ENCODE measurements at places on chromosomes 3 and 15.

DNA sequence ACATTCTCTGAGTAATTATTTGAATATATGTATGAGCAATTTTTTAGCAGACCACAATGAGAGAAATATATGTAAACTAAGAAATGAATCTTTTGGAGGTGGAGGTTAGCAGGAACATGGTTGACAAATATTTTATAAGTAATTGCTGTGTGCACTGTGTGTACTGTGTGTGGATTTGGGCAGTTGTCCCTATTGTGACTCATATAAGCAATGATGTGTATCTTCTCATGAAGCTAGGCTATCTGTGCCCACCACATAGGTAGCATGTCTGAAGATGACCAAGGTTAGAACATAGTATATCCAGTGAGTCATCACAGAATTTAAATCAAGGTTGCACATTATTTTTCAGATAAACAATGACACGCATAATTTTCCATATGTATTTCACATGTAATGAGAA is 713.9 kb upstream of the GBE1 start:
- no peak for DNase-seq

GRCh38 chr15:98954411-98954810 is 53.2 kb downstream of the PGPEP1L start:
- no peak for DNase-seq

DNA sequence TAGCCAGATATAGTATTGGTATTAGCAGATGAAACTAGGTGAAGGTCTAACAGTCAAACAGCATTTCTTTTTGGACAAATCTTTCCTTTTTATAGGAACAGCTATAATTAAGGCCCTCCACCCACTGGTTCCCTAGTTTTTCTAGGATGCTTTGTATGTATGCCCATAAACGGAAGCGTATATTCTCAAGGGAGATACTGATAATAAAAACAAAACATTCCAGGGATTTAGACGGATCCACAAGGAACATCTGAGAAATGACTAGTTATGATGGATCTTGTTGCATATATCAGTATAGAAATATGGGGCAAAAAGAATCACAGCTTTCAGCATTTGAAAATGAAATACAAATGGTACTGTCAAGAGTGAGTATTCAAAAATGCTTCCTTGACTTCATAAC is 22.5 kb downstream of the LRRC28 start:
- DNase-seq, result no peak

- no peak for DNase-seq
Measured at GRCh38 chr15:65211482-65211982, 259 bp upstream of the CILP start.

- no peak for DNase-seq
Measured at GRCh38 chr3:19825193-19825592, 108.8 kb downstream of the EFHB start.

GRCh38 chr3:128021768-128022372 is 30.4 kb upstream of the SEC61A1 start:
- no peak for DNase-seq

DNA sequence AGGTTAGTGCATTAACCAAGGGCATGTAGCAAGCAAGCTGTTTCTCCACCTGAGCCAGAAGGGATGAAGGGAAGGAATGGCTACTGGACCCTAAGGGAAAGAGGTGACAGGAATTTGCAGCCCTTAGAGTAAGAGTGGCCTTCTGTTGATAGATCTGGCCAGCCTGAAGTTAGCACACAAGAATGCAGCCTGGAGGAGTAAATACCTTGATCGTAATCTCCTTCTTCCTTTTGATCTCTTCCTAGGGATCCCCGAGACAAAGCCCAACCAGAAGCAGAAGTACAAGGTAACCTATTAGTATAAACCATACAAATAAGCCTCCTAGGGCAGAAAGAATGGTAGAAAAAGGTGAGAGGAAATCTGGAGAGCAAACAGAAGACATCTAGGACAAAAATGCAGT is 134.6 kb downstream of the ATP8B4 start:
- no peak for DNase-seq

- DNase-seq, result no peak
Measured at GRCh38 chr3:52524258-52524751, 9.4 kb downstream of the NT5DC2 start.

DNA sequence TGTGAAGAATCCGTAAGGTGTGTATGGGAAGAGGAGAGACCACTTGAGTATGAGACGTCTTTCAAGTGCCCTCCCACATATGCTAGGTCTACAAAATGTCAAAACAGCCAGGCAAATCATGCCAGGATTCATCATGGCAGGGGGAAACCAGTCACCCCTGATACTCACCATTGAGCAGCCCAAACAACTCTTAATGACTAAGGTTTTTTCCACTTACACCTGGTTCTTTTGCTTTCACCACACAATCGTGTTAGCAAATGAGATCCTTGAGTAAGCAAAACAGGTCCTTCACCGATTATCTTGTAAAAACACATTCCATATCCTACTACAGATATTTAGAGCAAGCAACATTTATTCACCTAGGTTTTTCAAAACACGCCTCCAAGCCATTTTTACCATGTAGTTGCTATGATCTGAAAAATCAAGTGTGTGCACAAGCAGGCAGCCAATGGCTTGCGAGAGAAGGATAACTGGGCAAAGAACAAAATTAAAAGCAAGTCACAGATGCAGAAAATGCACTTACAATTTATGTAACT is 177.5 kb upstream of the LPP start:
- DNase-seq, result peak; percentile 66

DNA sequence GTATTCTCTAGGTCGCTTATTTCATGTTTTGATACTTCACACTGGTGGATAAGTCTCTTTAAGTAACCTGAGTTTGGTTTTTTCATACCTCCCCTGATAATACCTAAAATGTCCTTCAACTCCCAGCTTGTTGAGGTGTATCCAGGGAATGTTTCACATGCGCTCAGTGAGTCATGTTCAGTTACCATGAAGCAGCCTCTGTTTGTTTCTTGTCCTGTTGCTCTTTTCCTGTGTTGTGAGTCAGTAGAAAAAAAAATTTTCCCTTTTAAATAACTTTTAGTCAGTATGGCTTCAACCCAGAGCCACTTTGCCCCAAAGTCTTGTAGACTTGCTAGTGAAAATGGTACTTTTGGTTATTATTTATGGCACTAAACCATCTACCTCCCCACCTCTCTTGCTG is 278.4 kb upstream of the ZPLD1 start:
- DNase-seq, result no peak

GRCh38 chr15:76495487-76495886 is 158.9 kb downstream of the ISL2 start:
- DNase-seq, result no peak

DNA sequence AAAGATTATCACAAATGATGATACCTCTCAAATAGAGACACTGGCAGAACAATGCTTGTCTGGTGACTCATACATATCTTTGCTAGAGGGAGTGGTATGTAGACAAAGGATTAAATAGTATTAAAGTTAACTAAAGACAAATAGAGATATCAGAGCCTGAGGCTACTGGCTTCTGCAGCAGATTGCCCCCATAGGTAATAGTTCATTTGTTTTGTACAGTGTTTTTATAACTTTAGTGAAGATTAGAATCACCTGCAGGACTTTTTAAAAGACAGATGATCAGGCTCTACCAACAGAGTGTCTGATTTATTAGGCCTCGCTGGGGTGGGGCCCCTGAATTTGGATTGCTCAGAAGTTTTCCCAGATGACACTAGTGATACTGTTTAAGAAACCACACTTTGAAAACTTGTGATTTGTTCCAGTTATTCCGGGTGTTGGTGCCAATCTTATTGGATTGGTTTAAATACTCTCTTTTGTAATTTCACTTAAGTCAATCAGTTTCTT is 96.4 kb downstream of the NAALADL2 start:
- DNase-seq, result no peak

- DNase-seq, result no peak
Measured at GRCh38 chr3:160608870-160609269, 43.5 kb upstream of the KPNA4 start.

DNA sequence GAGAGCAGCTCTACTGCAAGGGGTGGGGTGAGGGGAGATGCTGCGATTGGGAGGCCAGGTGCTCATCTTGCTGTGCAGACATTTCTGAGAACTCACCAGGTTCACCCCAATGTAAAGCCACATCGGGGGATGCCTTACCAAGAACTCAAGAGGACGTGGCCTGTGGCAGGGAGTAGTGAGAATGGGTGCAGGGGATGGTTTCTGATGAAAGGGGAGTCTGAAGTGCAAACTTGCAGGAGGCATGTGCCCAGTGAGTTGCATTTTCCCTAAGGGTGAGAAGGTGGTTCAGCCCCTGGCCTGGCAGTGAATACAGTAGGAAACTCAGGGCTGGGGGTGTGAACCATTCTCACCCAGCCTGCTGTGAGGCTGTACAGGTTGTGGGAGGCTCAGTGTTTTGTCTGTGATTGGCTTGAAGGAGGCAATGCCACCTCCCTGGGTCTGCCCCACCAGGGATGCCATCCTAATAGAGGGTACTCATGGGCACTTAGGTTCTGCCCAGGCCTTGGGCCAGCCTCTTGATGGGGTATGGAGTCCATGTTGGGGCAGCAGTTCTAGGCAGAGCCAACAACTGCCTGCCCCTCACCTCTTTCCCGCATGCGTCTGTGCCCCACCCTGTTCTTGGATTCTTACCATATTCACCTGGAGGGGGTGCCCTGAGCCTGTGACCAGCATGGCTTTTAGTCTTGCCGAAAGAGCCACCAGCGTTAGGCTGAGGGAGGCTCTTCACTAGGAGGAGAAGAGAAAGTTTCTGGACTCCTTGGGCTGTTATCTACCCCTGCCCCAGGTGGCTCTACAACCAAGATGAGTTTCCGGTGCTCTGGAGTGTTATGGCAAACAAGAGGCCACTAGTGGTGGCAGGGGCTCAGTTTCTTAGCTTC is 4.5 kb downstream of the HEMK1 start:
- peak; percentile 86 for DNase-seq

GRCh38 chr3:41331041-41331440 is 131.7 kb downstream of the CTNNB1 start:
- no peak for DNase-seq

- DNase-seq, result no peak
Measured at GRCh38 chr3:172846103-172846561, 95.6 kb downstream of the ECT2 start.

GRCh38 chr3:56836276-56837163 is 34.8 kb upstream of the ARHGEF3 start:
- DNase-seq, result no peak

- DNase-seq, result no peak
Measured at GRCh38 chr15:51796847-51797401, 32.5 kb upstream of the TMOD3 start.

GRCh38 chr3:30962084-30962483 is 67.6 kb upstream of the GADL1 start:
- DNase-seq, result no peak

DNA sequence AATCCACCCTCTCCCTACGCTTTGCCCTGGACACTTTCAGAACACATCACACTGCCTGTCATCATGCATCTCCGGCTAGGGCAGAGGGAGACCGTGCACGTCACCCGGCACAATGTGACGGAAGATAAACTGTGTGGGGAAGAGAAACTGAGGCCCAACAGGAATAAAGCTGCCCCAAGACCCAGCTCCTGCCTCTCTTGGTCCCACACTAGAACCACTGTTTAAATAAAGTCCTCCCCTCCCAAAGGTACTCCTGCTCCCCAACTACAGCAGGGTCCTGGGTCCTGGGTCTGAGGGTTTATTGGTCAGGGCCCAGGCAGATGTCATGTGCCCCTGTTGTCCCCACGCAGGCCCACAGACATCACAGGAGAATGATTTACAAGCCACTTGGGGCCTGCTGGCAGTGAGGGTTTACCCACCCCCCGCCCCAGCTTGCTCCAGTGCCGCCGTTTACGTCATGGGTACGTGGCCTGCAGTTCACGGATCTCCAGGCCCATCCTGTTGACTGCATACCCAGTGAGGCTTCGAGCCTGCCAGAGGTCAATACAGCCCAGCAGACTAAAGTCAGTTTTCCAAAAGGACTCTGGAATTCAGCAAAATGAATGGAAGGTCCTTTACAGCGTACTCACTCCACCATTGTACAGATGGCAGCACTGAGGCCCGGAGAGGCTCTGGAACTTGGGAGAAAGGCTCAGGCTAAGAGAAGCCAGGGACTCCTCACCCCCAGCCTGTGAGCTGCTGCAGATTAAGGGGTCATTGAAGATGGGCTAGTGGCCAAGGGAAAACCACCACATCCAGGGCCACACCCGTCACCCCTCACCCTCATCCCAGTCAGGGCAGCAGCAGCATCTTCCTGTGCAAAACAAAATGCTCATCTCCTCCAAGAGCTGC is 23.2 kb downstream of the ALS2CL start:
- no peak for DNase-seq

DNA sequence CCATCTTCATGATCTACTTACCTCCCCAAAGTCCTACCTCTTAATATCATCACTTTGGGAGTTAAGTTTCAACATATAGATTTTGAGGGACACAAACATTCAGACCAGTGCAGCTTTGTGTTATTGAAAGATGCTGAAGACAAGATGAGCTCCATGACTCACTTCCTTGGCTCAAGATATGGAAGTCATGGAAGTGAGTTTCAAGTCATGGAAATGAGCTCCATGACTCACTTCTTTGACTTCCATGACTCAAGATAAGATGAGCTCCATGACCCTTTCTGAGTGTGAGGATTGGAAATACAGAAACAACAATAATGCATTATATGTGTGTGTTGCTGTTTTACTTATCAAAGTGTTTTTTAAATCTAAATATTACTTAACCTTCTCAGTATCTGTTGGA is 170.2 kb upstream of the TPRG1 start:
- no peak for DNase-seq

GRCh38 chr3:163753033-163753432 is 1325.3 kb downstream of the SI start:
- DNase-seq, result no peak
